Thoracic aorta (tissue), 2 donors: ENCODE measurements at places on chromosomes 6 and 20.

DNA sequence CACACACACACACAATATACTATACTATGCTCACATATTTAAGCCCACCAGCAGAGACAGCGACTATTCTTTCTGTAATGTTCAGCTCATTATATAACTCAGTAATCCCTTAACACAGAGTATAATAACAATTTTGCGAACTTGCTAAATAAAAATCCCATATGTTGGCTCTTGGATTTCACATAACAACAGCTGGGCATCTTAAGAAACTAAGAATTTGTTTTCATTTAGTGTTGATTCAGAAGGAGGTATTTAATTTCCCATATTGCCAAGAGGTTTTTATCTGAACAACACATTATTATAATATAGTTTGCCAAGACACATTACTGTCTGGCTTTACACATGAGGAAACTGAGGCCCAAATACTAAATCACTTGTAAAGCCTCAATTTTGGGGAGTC, 7.4 kb downstream of the ECT2L start:
- DNase-seq = no peak

DNA sequence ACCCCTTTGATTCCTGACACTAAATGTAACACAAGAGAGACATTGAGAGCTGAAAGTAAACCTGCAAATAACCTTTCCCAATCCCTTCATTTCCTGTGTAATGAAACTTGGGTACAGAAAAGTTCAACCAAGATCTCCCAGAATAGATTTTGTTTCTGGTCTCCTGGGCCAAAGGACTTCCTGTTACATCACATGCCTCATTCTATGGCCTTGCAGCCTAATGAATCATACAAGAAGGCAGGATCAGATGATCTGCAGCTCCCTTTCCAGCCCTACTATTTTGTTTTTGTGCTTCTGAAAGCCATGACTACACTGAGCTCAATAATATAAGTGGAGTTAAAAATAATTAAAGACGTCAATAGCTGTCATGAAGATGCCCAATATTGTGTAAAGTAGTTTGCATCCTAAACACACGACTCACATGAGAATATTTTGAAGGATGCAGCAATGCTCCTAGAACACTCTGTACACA, 73.4 kb upstream of the NOX3 start:
- peak; percentile 34 for DNase-seq

DNA sequence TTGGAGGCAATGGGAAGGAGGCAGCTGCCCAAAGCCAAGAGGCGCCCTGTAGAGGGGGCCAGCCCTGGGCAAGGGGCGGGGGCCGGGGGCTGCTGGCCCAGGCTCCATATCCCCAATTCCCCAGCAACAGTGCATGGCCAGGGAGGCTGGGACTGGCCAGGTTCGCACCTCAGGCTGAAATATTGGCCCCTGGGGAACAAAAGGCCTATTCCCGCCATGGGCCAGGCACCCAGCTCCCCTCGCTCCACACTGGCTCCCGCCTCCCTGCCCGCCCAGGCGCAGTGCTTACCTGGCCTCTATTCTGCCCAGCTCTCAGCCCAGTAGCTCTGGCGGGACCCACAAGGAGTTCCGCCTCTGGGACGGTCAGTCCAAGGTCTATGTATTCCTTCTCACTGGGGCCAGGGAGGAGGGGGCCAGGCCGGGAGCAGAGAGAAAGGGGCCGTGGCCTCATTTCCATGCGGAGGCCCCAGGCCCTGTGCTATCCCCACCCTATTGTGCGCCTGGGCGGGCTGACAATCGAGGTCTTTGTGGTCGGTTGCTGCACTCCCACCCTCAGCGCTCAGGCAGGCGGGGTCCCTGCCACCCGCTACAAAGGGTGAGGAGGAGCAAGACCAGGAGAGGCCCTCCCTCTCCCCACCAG, 42.3 kb downstream of the YTHDF1 start:
- DNase-seq = no peak

DNA sequence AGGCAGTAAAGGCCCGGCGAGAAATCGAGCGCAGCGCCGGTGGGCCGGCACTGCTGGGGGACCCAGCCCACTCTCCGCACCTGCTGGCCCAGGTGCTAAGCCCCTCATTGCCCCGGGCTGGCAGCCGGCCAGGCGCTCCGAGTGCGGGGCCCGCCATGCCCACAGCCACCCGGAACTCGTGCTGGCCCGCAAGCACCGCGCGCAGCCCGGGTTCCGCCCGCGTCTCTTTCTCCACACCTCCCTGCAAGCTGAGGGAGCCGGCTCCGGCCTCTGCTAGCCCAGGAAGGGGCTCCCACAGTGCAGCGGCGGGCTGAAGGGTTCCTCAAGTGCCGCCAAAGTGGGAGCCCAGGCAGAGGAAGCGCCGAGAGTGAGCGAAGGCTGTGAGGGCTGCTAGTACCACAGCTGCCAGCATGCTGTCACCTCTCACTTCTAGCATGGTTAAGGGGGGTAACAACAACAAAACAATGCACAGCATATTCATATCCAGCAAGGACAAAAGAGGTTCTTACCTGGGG, 11.3 kb upstream of the GMPR start:
- no peak for DNase-seq
